ENCODE measurements at places on chromosomes 13 and 19.

GRCh38 chr19:35090506-35091214 lies 25.0 kb upstream of the FXYD3 start:
- DNase-seq: peak; percentile 77

- no peak for DNase-seq
These were observed 84.6 kb downstream of the CRYL1 start for GRCh38 chr13:20441056-20441455.

GRCh38 chr13:71015516-71015915 lies 851.5 kb downstream of the DACH1 start:
- no peak for DNase-seq

GRCh38 chr13:92951273-92951890 lies 275.2 kb upstream of the GPC6 start:
- DNase-seq: no peak

DNA sequence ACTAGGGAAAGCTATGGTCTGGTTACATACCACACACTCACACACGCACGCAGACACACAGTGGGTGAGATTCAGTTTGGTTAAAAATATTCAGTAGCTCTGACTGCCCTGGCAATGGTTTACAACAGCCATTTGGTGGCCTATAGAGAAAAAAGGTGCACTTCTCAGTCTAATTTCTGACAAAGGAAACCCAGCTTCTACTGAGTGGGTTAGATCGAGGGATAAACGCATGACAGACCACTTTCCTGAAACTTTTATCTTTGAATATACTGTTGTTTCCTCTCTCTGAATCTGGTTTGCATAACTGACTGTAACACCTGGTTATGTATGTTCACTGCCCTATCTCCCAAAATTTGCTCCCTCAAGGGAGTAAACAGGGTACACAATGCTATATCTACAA lies 2.5 kb downstream of the LIG4 start:
- DNase-seq: no peak

- no peak for DNase-seq
These were observed 258.9 kb downstream of the KCNRG start for GRCh38 chr13:50274181-50274580.

DNA sequence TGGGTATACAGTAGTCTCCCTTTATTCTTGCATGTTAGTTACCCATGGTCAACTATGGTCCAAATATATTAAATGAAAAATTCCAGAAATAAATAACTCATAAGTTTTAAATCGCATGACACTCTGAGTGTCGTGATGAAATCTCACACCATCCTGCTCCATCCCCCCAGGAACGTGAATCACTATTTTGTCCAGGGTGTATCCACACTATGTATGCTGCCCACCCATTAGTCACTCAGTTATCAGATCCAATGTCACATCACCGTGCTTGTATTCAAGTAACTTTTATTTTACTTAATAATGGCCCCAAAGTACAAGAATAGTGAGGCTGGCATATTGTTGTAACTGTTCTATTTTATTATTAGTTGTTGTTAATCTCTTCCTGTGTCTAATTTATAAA lies 115.8 kb upstream of the SERP2 start:
- DNase-seq: no peak

GRCh38 chr13:89324582-89324981 lies 1653.4 kb downstream of the SLITRK5 start:
- no peak for DNase-seq

DNA sequence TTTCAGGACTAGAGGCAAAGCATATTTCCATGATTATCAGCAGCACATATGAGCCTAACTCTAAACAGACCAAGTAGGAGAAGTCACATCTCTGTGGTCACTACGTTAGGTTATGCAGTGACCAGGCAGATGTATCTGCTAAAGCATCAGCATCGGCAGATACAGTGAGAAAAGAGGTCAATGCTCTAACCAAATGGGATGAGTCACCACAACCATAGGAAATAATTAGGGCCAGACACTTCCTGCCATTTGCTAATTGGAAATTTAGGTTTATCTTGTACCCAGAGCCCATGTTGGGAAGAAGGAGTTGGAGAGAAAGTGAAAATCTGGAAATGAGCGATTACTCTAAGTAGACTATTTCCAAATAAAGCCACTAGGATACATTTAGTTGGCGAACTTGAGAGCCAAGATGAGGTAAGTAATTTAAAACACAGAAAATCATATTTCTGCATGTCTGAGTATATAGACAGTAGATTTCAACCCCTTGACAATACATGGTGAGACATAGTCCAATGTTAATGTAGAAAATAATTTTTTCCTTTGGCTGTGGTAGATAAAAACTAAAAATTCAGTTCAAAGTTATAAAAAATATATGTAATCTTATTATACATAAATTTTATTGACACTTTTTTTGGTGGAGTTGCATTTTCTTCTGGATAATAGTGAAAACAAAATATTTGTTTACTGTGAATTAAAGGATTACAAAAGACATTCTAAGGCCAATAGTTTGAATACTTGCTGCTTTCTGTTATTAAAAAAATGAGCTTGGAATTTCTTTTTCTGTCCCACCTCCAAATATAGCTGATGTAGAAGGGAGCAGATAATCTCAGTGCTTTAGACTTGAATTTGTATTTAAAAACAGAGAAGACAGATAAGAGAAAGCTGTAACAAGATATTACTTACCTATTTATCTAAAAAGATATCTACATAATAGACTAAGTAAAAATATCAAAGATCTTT lies 104.4 kb upstream of the CSNK1A1L start:
- no peak for DNase-seq

DNA sequence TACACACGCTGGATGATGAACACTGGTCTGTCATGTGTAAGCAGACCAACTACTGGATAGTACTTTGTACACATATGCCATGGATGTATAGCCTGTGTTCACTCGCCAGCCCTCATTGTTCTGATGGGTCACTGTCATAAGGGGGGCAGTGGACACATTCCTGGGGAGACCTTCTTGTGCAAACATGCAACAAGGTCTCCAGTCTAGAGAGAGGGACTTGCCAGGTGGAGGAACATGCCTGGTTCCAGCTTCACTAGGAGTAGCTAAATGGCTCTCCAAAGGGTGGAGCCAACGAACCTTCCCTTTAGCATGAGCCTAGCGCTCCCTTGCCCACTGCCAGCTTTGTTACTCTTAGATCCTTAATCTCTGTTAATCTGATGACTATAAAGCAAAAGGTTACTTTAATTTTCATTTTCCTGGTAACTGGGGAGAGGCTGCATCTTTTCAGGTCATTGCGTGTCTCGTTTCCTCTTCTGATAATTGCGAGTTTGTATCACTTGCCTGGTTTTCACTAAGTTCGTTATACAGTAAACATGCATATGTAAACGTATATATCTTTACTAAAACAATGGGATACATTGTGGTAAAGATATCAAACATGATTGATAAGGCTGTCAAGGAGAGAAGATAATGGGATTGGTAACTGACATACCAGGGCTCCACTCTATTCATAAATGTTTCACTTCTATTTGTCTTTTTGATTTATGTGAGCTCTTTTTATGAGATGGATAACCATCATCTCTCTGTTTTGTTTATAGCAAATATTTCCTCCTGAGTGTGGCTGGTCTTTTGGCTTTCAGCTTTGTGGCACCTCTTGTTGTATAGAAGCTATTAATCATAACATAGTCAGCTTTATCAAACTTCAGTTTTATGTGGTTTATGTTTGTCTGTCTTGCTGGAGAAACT lies 235.2 kb upstream of the SGCG start:
- no peak for DNase-seq

DNA sequence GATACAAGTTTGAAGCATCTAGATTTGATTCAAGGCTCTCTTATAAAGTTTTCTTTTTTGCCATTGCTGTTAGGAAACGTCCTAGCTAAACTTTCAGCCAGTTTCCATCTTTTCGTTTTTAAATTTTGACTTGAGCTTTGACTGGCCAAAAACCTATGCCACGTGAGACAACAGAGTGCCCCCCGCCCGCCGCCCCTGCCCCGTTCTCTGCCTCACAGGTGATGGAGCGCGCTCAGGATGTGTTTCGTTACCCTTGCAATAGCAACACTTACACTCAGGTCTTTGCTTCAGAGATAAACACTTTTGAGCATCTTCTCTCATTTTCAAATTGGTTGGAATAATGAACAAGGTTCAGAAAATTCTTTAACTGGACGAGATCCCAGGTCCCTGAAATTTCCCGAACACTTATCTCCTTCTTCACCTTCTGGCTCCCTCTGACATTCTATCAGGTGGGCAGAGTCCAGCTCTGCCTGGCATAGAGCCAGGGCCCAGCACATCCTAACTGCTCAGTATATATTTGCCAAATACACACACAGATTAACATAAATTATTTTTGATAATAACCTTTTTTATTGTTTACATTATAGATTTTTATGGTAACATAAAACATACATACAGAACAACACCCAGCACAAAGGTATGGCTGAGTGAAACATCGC lies 301.1 kb downstream of the IRS2 start:
- no peak for DNase-seq

DNA sequence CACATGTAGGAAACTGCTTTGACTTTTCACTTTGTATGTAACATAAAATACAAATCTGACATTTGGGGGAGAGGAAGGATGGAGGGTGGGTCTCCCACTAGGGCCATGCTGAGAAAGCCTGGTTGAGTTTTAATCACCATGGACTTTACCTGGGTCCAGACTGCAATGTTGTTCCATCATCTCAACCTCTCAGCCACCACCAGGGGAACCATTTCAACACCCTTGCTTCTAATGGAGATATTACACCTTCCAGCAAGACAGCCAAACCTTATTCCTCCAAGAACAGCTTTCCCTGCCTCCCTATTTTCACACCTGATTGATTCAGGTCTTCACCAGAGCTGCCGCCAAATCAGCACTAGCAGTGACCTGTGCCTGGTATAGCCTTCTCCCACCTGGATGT lies 56.0 kb downstream of the ZAR1L start:
- no peak for DNase-seq

DNA sequence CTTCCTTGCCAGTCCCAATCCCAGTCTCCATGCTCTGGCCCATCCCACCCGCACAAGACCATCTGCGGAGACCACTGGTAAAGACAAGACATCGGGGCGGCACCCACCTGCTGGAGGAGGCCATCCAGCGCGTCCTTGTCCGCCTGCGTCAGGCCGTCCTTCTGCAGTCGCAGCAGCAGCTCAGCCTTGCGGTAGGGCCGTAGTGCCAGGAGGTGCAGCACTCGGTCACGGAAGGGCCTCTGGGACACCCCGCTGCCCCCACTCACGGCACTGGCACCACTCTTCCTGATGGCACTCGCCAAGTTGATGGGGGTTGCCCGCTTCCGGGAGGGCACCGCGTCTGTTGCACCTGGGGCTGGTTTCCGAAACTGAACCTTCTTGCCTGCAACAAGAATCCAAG lies 23.5 kb upstream of the ISYNA1 start:
- no peak for DNase-seq

DNA sequence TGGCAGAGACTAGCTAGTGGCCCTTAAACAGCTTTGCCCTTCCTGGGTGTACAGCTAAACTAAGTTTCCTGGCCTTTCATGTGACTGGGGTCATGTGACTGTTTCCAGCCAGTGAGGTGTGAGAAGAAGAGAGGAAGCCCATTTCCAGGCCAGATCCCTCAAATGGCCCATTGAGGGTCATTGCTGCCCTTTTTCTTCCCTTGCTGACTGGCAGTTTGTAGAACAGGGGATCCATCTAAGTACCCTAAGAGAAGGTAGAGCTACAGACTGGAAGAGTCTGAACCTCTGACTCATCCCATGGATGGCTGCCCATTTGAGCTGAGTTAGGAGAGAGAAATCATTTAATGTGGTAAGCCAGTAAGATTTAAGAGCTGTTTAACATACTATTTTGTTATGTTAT lies 2.8 kb downstream of the SWSAP1 start:
- DNase-seq: no peak

DNA sequence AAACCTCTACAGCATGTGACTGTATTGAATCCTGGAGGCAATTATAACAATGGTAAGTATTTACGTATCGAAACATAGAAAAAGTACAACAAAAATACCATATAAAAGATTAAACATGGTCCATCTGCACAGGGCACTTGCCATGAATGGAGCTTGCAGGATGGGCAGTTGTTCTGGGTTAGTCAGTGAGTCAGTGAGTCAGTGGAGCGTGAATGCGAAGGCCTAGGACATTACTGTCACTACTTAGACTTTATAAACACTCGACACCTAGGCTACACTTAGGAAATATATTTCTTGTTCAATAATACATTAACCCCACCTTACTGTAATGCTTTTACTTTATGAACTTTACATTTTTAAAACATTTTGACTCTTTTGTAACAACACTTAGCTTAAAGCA lies 35.6 kb upstream of the TMTC4 start:
- DNase-seq: no peak

GRCh38 chr13:51283371-51283770 lies 56.1 kb upstream of the SERPINE3 start:
- DNase-seq: no peak

GRCh38 chr13:36778083-36778671 lies 40.8 kb upstream of the RFXAP start:
- no peak for DNase-seq

DNA sequence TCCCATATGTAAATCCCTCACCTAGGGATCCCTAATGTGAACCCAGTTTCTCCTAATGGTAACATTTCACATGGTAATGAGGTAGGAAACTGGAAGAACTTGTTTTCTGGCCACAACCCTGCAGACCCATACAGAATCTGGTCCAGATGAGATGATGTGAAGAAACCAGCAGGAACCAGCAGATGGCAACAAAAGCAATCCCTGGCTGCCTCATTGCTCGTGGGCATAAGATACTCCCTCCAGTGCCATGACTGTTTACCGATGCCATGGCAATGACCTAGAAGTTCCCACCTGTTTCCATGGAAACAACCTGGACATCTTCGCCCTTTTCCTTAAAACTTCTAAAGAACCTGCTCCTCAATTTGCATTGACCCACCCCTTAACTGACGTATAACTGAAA lies 1.4 kb upstream of the CD209 start:
- DNase-seq: no peak

DNA sequence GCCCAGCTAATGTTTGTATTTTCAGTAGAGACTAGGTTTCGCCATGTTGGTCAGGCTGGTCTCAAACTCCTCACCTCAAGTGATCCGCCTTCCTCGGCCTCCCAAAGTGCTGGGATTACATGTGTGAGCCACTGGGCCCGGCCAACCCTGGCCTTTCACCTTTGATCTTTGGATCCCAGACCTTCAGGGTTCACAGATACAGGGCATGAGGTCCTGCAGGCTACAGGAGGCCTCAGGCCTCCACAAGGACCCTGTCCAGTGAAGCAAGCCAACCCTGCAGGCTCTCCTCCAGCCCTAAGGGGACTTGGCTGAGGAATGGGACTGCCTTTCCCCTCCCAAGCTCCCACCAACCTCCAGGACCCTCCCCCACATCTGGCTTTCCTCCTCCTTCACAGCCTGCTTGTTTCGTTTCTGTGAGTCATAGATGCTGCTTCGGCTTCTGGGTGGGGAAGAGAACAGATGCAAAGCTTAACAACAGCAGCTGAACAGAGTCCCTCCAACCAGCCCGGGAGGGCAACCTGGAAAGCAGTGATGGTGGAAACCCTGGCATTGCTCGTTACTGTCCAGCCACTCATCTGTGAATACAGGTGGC lies 11.8 kb downstream of the ARHGEF18 start:
- peak; percentile 22 for DNase-seq

GRCh38 chr19:56221851-56222250 lies 19.8 kb downstream of the ZSCAN5C start:
- DNase-seq: no peak
